ENCODE measurements at places on chromosomes 12 and 14.
A peak's percentile ranks its signal among the peaks of the same experiment; 100 is the strongest.

DNA sequence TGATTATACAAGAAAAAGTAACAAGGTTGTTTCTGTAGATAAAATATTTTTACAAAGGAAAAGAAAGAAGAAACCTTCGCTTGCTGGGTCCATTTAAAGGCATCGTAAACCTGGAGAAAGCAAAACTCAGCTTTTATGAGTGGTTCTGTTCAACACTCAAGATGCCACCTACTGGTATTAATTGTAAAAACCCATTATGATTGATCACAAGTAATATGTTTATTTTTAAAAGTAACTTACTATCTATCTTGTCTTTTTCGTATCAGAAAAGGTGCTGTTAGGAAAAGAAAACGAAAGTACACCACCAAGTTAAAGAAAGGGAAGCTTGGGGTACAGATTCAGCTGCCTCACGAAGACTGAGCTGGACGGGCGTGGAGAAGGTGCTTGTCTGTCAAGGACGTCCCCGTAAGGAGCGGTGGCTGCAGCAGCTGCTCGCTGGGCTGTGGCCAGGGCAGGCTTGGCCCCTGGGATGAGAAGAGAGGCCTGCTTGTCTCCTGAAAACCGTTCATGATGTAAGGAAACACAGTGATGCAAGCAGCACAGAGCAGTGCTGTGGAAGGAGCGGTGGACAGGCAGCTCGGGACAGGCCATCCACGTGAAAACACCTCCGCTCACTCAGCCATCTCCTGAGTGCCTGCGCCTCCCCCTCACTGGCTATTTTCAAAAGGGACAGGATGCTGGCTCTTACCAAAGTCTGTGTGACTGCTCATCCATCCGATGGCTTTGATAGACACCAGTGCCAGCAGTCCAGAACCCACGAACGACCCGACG is 25.0 kb downstream of the SLC15A4 start:
- no peak for DNase-seq

- DNase-seq, result peak; percentile 67
These were observed 110.7 kb downstream of the SLC38A6 start for GRCh38 chr14:61091657-61092273.

- no peak for DNase-seq
These were observed 52.6 kb upstream of the STRN3 start for GRCh38 chr14:31078766-31079165.

DNA sequence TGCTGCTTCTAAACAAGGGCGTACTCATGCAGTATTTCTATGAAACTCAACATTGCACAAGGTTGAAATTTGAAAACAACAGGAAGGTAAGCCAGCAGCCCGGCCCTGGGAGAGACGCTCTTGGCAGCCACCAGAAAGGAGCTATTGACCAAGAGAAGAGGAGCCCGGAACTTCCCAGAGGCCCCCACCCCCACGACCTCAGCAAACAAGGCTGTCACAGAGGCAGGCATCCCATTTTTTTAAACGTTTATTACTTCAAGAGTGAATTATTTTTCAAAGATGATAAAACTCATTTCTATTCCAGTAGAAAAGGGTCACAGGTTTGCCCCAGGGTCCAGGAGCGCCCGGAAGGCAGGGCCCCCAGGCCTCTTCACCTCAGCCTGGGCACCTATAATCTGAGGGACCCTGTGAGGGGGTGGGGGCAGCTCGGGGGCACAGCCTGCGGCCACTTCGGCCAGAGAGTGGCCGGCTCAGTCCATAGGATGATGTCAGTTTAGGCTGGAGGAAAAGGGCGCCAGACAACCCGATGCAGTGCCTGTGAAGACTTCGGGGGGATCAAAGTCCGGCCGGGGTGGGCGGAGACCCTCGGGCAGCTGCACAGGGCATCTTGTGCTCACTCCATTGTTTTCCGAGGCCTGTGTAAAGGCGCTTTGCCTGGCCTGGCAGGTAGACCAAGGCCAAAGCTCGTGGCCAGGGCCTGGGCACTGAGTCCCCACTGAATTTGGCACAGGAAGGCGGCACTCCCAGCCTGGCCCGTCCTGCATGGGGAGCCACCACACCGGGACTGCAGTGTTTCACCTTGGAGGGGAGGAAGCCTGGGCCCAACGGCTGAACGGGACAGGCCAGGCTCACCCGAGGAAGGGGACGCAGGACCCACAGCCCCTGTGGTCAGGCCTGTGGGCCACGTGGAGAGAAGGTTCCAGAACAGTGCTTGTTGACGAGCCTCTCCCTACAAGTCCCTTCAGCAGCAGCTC is 86.0 kb downstream of the SCARB1 start:
- DNase-seq, result no peak

DNA sequence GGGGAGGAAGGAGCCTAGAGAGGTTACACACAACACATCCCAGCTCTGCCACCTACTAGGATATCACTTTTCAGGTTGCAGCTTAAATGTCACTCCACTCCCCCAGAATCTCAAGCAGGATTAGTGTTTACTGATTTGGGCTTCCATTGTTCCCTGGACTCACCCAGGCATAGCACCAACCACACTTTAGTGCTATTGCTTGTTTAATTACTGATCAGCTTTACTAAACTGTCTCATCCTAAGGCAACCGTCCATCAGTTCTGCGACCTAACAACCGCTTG is 6.1 kb upstream of the KRT18 start:
- DNase-seq, result no peak
